Breast epithelium (tissue), 4 donors: ENCODE measurements at places on chromosomes 4 and X. TPM values are rescaled to one million over a fixed set of nuclear protein-coding genes. Genes with fewer than 3 reads are reported as not detected.

DNA sequence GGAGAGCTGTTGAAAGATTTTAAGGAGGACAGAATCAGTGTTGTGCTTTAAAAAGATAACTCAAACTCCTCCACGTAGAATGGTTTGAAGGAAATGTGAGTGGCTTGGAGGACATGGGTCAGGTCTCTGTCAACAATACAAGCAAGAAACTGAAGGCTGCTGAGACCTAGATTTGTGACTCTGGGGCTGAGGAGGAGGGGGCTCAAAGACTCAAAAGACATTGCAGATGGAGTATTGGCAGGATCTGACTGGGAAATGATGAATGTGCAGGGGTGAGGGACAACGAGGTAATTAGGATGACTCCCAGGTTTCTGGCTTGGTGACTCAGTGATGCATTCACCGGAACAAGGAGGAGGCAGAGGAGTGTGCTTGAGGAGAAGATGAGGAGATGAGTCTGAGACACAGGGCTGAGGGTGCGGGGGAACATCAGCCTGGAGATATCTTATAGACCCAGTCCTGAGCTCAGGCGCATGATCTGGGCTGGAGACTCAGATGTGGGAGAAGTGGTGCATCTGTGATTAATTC is 3.3 kb upstream of the RPS4X start:
- no peak for DNase-seq

DNA sequence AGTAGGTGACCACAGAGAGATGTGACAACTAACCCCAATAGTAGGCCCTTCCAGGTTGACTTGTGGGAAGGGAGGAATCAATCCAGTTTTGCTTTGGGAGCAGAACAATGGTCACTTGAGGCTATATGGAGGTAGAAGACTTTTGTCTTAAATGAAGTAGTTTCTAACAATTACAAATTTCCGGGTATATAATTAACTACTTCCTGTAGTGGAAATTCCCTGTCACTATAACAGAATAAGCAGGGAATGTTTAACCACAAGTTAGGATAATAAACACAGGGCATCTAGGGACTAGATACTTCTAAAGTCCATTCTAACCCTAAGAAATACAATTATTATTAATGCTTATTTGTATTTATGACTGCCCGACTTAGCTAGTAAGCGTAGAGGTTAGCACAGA is 99.0 kb upstream of the TRPC3 start:
- no peak for DNase-seq

DNA sequence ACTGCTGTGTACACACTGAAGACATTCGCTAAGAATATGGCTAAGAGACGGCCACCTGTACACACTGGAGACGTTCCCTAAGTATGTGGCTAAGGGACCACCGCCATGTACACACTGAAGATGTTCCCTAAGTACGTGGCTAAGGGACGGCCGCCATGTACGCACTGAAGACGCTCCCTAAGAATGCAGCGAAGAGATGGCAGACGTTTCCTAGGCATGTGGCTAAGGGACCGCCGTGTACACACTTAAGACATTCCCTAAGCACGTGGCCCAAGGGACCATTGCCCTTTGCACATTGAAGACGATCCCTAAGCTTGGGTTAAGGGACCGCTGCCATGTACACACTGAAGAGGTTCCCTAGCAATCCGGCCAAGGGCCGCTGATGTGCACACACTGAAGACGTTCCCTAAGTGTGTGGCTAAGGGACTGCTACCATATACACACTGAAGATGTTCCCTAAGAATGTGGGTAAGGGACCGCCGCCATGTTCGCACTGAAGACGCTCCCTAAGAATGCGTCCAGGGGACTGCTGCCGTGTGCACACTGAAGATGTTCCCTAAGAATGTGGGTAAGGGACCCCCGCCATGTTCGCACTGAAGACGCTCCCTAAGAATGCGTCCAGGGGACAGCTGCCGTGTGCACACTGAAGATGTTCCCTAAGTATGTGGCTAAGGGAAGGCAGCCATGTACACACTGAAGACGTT is 36.7 kb downstream of the DHRSX start:
- no peak for DNase-seq

DNA sequence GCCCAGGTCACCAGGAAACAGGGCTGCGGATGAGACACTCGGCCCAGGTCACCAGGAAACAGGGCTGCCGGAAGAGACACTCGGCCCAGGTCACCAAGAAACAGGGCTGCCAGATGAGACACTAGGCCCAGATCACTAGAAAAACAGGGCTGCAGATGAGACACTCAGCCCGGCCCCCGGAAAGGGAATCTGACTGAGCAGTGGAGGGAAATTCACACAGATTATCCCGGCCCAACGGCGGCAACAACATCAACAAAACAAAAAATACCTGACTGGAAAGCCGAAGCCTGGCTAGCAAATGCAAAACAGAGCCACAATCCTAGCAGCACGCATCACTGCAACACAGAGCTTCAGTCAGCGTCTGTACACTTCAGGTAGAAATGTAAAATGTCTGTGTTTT is 20.7 kb downstream of the AFAP1 start:
- DNase-seq = no peak

FRMD7 gene
- total RNA-seq = not detected

NAA11 gene
- not detected for total RNA-seq

FDCSP gene
- total RNA-seq = 78.2 TPM

LDOC1 gene
- 9.4 TPM for total RNA-seq

KCNIP4 gene
- 0.66 TPM for total RNA-seq

C4orf51 gene
- total RNA-seq = not detected

SUPT20HL1 gene
- not detected for total RNA-seq
